Progenitor cell of endocrine pancreas (in vitro differentiated cells): ENCODE measurements at places on chromosomes 5 and 9. TPM values are rescaled to one million over a fixed set of nuclear protein-coding genes. Genes with fewer than 3 reads are reported as not detected.

- DNase-seq, result no peak
Measured at GRCh38 chr9:99125446-99125845, 20.5 kb downstream of the TGFBR1 start.

GRCh38 chr5:10400831-10401230 lies 40.8 kb upstream of the ROPN1L start:
- DNase-seq, result no peak

- DNase-seq, result no peak
Measured at GRCh38 chr5:173963182-173963838, 25.7 kb upstream of the C5orf47 start.

PCDHGA6 gene
- total RNA-seq, result 0.60 and 0.80 TPM in 2 replicates

PNPLA7 gene
- 7.9 and 8.8 TPM in 2 replicates for total RNA-seq

- DNase-seq, result no peak
Measured at GRCh38 chr5:155211764-155212163, 198.2 kb downstream of the KIF4B start.

DNA sequence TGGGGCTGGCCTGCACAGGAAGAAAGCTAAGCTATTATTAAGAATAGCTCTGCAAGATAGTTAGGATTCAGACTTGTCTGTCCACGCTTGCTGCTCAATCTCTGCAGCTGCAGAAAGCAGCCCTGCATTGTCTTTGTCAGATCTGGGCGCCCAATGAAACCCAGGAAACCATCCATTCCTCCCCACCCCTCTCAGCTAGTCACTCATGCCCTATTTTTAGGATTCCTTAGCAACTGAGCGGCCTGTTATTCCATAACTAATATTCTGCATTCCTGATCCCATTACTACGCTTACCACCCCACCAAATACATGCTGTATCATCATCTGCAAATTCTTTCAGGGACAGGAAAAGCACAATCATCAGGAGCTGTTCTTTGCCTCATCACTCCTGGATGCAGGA lies 52.9 kb upstream of the APC start:
- DNase-seq, result no peak

DNA sequence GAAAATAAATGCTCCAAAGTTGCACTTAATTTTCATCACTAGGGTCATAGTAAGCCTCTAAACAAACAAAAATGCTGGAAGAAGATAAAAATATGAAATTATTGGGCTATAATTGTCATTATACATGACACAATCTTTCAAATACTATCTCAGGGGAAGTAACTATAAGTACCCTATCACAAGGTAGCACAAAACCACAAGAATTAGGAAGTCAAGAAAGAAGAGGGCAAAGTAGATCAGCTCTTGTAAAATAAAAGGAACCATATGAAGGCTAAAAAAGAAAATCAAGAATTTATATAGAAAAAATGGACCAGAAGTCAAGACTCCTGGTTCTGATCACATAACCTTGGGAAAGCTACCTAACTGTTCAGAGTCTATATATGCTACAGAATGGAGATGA lies 48.1 kb downstream of the DIAPH1 start:
- DNase-seq, result no peak

DNA sequence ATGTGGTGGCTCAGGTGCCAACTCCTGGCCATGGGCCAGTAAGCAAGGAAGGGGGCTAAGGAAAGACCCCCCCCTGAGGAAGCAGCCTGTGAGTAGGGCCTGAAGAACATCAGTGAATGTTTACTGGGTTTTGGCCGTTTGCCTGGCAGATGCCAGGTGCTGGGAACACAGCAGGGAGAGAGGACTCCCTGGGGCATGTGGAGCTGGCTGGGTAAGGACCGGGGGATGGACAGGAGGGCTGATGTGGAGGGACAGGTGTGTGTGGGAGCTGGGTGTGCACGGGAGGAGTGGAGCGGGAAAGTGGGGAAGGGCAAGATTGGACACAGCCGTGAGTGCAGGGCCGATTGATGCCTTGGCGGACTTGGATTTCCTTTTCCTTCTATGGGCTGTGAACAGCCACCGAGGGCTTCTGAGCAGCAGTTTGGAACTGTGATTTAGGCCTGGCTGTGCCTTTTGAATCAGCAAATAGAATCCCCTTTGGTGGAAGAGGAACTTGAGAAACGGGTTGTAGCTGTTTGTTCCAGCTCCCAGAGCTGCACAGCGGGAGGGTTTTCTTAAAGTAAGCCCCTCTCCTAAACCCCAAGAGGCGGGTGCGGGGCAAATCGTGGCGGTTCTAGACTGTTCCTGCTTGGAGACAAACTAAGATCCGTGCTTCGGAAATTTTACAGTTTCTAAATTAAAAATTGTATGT lies 3.1 kb downstream of the HMCN2 start:
- DNase-seq, result no peak

- no peak for DNase-seq
Measured at GRCh38 chr5:149865746-149866145, 78.8 kb downstream of the PDE6A start.

PLGRKT gene
- 16.8 and 18.9 TPM in 2 replicates for total RNA-seq
